ENCODE measurements at places on chromosomes 5 and 9. TPM values are rescaled to one million over a fixed set of nuclear protein-coding genes. Genes with fewer than 3 reads are reported as not detected.

DNA sequence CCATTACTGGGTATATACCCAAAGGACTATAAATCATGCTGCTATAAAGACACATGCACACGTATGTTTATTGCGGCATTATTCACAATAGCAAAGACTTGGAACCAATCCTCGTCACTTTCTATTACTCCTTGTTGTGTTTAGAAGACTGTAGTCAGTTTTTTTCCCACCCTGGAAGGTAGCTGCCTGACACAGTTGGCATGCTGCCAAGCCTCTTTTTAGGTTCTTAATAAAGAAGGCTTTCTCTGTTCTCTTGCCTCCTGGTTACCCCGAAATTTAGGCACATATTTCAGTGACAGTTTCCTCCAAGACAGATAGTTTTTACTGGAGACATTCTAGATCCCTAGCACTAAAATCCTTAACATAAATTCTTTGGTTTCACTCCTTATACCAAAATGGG is 205.4 kb upstream of the PCSK5 start:
- H3K4me3 ChIP-seq = no peak overlapping the region
- no peak for DNase-seq

The BTNL3 gene
- not detected for total RNA-seq

DNA sequence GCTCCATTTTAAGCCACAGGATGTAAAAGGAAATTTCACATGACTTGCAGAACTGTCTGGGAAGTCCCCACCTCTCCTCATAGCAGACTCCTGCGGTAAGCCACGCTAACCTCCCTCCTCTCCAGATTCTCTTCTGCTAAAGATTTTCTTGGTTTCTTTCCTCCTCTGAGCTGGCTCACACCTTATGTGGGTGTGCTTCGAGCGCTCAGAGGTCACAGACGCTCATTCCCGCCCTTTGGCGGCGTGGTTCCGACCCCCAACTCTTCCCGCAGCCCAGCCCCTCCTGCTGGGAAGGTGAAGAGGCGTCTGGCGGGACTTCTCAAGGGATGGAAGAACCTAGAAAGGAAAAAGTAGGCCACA is 32.9 kb upstream of the CDK20 start:
- DNase-seq = no peak
- H3K27me3 ChIP-seq = peaks cover 3% of the 10 kb centered on the region
- H3K27ac ChIP-seq = no peak overlapping the region
- no peak overlapping the region for H3K4me3 ChIP-seq

- H3K27me3 ChIP-seq = no peaks in the 10 kb centered on the region
- peak overlapping the region; percentile 63 for H3K4me3 ChIP-seq
- no peaks in the 10 kb centered on the region for H3K4me1 ChIP-seq
- no peaks in the 10 kb centered on the region for H3K36me3 ChIP-seq
- DNase-seq = peak; percentile 10
- H3K27ac ChIP-seq = peak overlapping the region; percentile 77
Measured at GRCh38 chr9:6715755-6716643, 41.8 kb upstream of the KDM4C start.

- peaks cover 14% of the 10 kb centered on the region for H3K36me3 ChIP-seq
- H3K4me1 ChIP-seq = no peaks in the 10 kb centered on the region
- no peaks in the 10 kb centered on the region for H3K27me3 ChIP-seq
- no peak for DNase-seq
Measured at GRCh38 chr9:120807607-120808379, 14.6 kb upstream of the FBXW2 start.

GRCh38 chr5:178201927-178202235 is 2.5 kb upstream of the HNRNPAB start:
- no peak overlapping the region for H3K27ac ChIP-seq
- H3K36me3 ChIP-seq = peaks cover 14% of the 10 kb centered on the region
- H3K4me3 ChIP-seq = peak overlapping the region; percentile 58
- H3K27me3 ChIP-seq = peaks cover 3% of the 10 kb centered on the region

The TNFSF15 gene
- total RNA-seq = 2.1 TPM

DNA sequence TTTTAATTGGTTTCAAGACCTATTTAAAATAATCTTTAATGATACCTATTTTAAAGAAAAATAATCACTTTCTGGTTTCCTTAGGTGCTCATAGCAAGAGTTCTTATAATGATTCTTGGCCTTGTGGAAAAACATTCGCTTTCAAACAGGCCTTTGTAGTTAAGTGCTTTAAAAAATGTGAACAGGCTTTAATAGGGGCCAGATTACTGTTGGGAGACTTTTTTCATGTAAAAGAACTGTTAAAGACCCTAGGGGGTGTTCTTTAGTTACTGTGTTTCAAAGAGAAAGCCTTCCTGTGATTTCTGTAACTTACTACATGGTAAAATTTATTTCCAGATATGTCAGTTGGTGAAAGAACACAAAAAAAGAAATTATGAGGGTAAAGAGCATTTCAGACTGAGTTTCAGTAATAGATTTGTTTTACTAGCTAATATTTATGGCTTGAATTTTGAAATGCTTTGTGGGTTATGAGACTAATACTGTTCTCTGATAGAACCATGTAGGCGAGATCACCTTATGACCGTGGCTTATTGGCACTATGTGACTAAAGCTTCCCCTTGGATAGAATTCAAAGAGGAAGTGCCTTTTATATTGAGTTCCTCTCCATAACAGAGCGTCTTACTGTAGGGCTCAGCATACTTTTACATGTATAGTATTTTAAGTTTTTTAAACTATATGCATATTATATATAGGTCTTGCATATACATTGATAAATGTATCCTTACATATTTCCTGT is 70.7 kb downstream of the CSNK1G3 start:
- no peak for DNase-seq
- H3K27ac ChIP-seq = no peak overlapping the region
- no peak overlapping the region for H3K4me3 ChIP-seq
- no peaks in the 10 kb centered on the region for H3K27me3 ChIP-seq
- peaks cover 2% of the 10 kb centered on the region for H3K4me1 ChIP-seq

DNA sequence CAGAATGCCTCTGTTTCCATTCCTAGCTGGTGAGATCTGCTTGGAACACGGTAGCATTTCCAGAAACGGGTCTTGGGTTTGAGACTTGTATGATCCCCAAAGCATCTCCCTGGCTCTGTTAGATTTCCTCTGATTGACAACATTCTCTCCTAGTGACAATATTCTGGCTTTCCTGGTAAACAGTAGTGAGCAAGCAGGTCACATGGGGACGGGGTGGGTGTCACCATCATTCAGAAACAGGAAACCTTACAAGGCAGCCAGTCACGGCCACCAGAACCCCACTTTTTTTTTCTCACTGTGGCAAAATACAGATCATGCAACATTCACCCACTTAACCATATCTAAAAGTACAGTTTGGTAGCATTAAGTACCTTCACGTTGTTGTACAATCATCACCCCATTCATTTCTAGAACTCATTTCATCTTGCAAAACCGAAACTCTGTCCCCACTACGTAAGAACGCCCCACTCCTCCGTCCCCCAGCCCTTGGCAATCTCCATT is 90.1 kb upstream of the LMX1B start:
- no peaks in the 10 kb centered on the region for H3K36me3 ChIP-seq
- no peak for DNase-seq
- no peak overlapping the region for H3K27ac ChIP-seq
- no peak overlapping the region for H3K4me3 ChIP-seq
- peaks cover 89% of the 10 kb centered on the region for H3K27me3 ChIP-seq

DNA sequence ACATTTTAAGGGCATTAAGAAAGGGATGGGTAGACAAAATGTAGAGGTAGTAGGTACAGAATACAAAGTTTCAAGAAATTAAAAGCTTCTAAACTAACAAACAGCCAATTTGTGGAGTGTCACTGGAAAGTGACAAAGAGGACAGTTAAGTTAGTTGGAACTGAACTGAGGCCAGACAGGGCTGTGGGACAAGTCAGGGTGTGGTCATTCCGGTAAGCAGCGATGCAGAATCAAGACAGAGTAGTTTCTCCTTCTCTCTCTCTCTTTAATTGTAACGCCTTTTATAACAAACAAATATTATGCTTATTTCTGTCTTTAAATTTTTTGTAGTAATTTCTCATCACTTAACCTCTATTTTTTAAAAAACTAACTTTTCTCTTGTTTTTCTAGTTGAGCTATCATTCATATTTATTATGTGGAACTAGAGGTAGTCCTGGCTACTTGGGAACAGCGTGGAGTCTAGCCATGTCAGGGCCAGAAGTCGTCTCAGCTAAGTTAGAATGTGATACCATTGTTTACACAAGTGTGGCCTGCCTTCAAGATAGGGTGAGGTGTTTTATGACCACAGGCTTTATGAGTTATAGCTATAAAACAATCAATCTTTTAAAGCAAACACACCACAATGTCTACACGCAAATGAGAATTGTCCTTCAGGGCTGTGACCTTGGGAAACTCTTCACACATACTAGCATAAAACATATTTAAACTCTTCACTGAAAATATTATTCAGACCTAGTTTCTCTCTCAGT is 115.3 kb upstream of the CDKN2B start:
- peak overlapping the region; percentile 60 for H3K27ac ChIP-seq
- H3K36me3 ChIP-seq = peaks cover 2% of the 10 kb centered on the region
- H3K27me3 ChIP-seq = no peaks in the 10 kb centered on the region
- no peak for DNase-seq
- H3K4me3 ChIP-seq = peak overlapping the region; percentile 19
- peaks cover 18% of the 10 kb centered on the region for H3K4me1 ChIP-seq

The ACER2 gene
- 7.5 TPM for total RNA-seq

- H3K36me3 ChIP-seq = no peaks in the 10 kb centered on the region
- peaks cover 87% of the 10 kb centered on the region for H3K27me3 ChIP-seq
- H3K4me3 ChIP-seq = peak overlapping the region; percentile 63
- peaks cover 22% of the 10 kb centered on the region for H3K4me1 ChIP-seq
- no peak overlapping the region for H3K27ac ChIP-seq
- no peak for DNase-seq
Measured at GRCh38 chr9:116154976-116155697, 1.5 kb downstream of the PAPPA start.

GRCh38 chr5:7881091-7881490 is 12.1 kb downstream of the MTRR start:
- H3K4me3 ChIP-seq = no peak overlapping the region
- H3K4me1 ChIP-seq = peaks cover 9% of the 10 kb centered on the region
- no peak overlapping the region for H3K27ac ChIP-seq
- H3K36me3 ChIP-seq = peaks cover 19% of the 10 kb centered on the region

GRCh38 chr5:98827161-98827560 is 53.7 kb downstream of the RGMB start:
- H3K4me1 ChIP-seq = no peaks in the 10 kb centered on the region
- no peak overlapping the region for H3K4me3 ChIP-seq
- no peak for DNase-seq
- no peaks in the 10 kb centered on the region for H3K27me3 ChIP-seq
- H3K36me3 ChIP-seq = no peaks in the 10 kb centered on the region
- H3K27ac ChIP-seq = no peak overlapping the region

GRCh38 chr5:132134384-132134783 is 60.8 kb downstream of the CSF2 start:
- H3K4me3 ChIP-seq = no peak overlapping the region
- no peak for DNase-seq
- peaks cover 11% of the 10 kb centered on the region for H3K27me3 ChIP-seq
- no peak overlapping the region for H3K27ac ChIP-seq

DNA sequence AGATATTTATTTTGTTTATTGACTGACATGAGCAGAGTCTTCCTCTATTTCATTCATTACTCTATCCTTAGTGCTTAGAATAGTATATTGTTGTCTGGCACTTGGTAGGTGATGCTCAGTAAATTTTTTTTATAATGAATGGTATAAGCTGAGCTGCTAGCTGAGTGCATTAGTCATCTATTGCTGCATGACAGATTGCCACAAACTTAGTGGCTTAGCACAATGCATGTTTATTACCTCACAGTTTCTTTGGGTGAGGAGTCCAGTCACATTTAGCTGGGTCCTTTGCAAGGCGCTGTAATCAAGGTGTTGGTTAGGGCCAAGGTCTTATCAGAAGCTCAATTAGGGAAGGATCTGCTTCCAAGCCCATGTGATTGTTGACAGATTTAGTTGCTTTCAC is 23.1 kb downstream of the SMAD5 start:
- no peak overlapping the region for H3K27ac ChIP-seq
- DNase-seq = no peak
- H3K4me1 ChIP-seq = peaks cover 4% of the 10 kb centered on the region
- H3K36me3 ChIP-seq = peaks cover 39% of the 10 kb centered on the region
- no peak overlapping the region for H3K4me3 ChIP-seq
- no peaks in the 10 kb centered on the region for H3K27me3 ChIP-seq

The PTGDS gene
- not detected for total RNA-seq

GRCh38 chr9:134897584-134898170 is 17.1 kb downstream of the FCN2 start:
- H3K4me3 ChIP-seq = no peak overlapping the region
- no peaks in the 10 kb centered on the region for H3K4me1 ChIP-seq
- H3K27me3 ChIP-seq = peaks cover 3% of the 10 kb centered on the region
- H3K27ac ChIP-seq = no peak overlapping the region

The GIN1 gene
- total RNA-seq = 10.3 TPM

DNA sequence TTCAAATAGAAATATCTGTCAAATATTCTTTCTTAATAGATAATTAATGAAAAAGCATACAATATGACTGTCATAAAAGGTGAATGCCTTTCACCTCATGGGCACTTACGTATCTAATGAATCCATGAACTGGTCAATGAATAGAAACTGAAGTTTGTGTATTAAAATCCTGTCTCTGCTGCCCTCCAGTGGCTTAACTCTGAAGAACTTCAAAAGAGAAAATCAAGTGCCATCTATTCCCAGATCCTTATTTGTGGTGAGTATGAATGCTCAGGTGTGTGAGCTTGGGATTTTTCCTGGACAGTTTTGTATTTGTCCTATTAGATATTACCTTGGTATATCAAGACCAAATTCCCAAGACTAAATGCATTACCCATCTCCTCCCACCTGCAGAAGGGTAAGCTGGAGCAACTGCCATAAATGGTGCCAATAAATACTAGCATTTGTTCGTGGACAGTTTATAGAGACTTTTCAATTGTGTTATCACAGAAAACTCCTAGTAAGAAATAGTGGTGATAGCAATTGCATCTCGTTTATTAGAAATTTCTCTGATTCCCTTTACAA is 44.0 kb upstream of the SVEP1 start:
- peaks cover 13% of the 10 kb centered on the region for H3K4me1 ChIP-seq
- DNase-seq = peak; percentile 33

DNA sequence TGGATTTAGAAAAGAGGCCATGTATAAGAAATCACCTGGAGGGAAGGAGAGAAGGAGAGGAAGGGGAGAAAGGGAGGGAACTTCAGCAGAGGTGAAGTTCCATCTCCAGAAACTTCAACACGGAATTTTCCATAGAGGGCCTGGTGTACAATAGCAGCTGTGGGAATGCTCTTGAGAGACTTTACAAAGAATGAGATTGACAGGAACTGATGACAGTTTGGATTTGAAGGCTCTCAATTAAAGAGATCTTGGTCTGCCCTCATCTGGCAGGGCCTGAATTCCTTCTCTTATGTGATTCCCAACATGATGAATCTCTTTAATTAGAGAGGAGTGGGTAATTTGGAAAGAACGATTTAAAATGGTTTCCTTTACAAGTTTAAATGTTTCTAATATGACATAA is 143.5 kb downstream of the MLLT3 start:
- H3K4me1 ChIP-seq = peaks cover 5% of the 10 kb centered on the region
- H3K4me3 ChIP-seq = no peak overlapping the region
- H3K27me3 ChIP-seq = no peaks in the 10 kb centered on the region
- no peak for DNase-seq
- H3K36me3 ChIP-seq = no peaks in the 10 kb centered on the region
- H3K27ac ChIP-seq = no peak overlapping the region

- no peak overlapping the region for H3K4me3 ChIP-seq
- H3K27ac ChIP-seq = no peak overlapping the region
- H3K4me1 ChIP-seq = peaks cover 13% of the 10 kb centered on the region
- no peaks in the 10 kb centered on the region for H3K27me3 ChIP-seq
Measured at GRCh38 chr5:58072300-58072965, 387.5 kb downstream of the PLK2 start.

The CCDC183 gene
- 9.0 TPM for total RNA-seq

All from progenitor cell of endocrine pancreas (in vitro differentiated cells).